ENCODE measurements at places on chromosomes 6 and 20.

DNA sequence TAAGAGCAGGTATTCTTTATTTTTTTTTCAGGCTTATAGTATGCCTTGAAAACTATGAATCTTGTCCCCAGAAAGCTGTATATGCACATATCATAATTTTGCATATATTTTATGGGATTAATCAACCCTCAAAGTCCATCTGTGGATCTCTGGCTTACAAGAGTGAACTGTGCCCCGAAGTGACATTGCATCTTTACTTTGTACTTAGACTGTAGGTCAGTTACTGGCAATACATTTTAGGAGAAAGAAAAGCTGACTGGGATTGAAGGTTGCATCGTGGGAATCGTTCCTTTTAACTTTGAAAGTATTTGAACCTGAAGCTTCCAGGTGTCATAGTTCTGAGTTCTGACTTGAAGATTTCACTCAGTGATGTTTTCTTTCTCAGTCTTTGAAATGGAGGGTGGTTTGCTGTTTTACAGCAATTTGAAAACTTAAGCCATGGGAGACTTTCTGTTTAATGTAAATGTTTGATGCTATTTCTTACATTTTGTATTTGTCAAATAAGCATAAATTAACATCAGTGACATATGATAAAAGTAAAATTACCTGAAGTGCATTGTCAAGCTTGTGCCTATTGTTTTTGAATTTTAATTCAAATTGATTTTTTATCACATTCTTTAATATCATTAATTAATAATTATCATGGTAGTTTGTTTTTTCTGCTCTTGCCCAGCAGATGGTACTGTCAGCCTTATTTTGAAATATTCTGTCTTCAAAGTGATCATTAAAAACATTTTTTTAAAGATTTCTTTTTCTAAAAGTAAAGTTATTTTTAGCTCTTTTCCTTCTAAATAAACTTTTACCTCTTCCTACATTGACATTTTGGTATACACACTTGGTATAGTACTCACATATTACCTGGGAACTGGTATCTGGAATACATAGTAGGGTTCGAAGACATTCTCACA, 29.0 kb downstream of the L3MBTL3 start:
- no peak for DNase-seq

DNA sequence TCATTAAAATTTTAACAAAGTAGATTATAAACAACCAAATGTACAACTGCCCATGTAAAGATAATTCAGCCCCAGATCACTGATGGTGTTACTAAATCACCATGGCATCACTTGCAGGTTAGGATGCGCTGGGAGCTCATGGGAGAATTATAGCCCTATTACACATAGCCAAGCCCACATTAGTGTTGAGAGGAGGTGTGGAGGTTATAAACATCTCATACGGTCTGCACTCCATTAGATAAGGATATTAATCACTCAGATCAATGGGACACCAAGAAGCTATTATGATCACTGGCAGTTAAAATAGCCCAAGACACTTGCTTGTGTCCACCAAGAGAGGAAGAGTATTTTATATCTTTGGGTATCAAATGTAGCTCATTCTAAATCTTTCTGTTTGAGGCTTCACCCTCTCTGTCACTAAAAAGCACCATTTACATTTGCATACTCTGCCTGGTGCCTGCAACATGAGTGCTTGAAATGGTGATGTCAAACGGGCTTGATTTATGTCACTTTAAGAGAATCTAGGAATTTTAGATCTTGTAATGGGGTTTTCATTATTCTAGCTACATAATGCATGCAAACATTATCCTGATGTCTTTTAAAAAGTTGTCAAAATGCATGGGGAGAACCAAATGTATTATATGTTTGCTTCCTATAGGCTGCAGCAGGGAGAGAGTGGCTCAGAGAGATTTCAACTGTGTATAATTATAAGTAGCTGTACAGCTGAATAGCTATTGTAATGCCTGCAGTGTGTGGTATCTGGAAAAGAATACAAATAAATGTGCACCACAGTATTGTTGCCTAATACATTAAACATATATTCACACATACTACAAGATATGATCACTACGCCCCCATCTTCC, 654.1 kb upstream of the MARCKS start:
- DNase-seq: no peak

DNA sequence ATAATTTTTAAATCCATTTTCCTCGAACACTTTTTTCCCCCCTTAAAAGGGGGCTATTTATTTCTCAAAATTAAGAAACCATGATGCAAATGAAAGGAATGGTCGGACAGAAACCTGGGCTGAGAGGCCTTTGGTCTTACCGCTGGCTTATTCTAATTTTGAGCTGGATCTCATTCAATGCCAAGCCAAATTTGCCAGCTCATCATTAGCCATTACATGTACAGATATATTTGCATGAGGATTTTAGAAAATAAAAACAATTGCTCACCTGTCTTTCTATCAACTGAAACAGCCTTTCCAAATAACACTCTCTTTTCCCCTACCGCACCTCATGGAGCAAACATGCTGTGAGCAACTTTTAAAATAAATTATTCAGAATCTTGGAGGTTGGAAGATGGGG, 219.5 kb upstream of the DTNBP1 start:
- DNase-seq: no peak

- no peak for DNase-seq
Measured at GRCh38 chr20:23404196-23404595, 17.1 kb downstream of the NAPB start.

DNA sequence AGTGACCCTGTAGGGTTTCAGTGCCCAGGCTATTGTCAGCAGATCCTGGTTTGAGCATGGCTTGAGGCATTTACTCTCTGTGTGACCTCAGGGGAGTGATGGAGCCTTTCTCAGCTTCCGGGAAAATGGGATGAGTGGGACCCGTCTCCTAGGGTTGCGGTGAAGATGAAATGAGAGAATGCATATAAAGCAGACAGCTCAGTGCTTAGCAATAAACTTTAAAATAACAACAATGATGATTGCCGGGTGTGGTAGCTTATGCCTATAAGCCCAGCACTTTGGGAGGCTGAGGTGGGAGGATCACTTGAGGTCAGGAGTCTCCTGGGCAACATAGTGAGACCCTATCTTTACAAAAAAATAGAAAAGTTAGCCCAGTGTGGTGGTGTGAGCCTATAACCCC, 106.0 kb upstream of the MTHFD1L start:
- DNase-seq: no peak

- peak; percentile 14 for DNase-seq
Measured at GRCh38 chr6:34143884-34144580, 1.9 kb downstream of the GRM4 start.

GRCh38 chr20:53578492-53579222, 15.0 kb downstream of the ZNF217 start:
- DNase-seq: peak; percentile 62

DNA sequence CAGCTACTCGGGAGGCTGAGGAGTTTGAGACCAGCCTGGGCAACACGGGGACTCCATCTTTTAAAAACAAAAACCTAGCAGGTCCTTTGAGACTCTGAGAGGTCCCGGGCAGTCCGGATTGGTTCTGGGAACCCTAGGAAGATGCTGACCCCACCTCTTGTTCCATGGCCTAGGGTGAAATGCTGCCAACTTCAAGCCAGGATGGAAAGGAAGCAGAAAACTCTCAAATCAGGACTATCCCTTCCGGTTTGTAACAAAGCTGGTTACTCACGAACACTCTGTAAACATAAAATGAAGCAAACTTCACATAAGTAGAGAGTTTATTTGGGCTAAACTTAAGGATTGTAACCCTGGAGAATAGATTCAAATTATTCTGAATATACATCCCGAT, 28.0 kb downstream of the CAPN11 start:
- DNase-seq: no peak

GRCh38 chr20:5489601-5490000, 172.8 kb upstream of the PROKR2 start:
- DNase-seq: no peak

- no peak for DNase-seq
Measured at GRCh38 chr20:59678288-59678687, 73.9 kb downstream of the PHACTR3 start.

GRCh38 chr20:62812181-62812906, 4.5 kb upstream of the COL9A3 start:
- no peak for DNase-seq

DNA sequence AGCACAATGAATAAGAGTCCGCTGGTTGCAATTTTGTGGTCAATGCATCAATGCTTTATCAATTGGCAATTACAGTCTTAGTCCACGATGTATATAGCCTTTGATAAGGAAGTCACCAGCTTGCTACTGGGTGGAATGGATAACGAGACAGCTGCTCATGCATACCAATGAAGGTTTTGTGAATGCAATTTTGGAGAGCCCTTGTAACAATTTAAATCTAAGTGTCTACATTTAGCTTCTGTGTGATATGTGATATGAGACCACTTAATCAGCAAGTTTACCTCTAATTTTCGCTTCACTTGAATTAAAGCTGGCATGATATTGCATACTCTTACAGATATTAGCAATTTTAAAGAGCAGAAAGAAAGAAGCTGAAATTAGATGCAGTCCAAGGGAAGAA, 543.9 kb downstream of the RNF144B start:
- no peak for DNase-seq

- DNase-seq: no peak
Measured at GRCh38 chr6:151811081-151811480, 3.6 kb downstream of the ESR1 start.

GRCh38 chr6:73612611-73613010, 41.2 kb downstream of the SLC17A5 start:
- no peak for DNase-seq

DNA sequence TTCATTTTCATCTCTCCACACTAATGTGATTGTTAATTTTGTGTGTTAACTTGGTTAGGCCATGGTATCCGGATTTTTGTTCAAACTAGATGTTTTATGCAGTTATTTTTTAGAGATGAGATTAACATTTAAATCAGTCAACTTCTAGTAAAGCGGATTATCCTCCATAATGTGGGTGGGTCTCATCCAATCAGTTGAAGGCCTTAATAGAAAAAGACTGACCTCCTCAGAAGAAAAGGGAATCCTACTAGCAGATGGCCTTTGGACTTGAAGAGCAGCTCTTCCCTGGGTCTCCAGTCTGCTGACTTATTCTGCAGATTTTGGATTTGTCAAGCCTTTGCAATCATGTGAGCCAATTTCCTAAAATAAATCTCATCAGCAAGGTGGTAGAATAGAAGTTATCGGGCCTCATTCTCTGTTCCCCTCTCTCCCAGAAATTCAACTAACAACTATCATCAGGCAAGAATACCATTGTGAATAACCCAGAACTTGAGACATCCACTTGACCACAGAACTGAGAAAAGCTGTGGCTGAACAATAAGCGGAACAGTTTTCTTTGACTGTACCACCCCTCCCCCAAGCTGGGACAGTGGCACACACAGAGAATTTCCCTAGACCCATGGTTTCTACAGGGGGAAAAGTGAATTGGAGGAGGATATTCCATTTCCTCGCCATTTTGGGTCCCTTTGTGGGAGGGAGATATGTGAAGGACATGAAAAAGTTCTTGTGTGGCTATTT, 323.0 kb downstream of the UTRN start:
- no peak for DNase-seq

DNA sequence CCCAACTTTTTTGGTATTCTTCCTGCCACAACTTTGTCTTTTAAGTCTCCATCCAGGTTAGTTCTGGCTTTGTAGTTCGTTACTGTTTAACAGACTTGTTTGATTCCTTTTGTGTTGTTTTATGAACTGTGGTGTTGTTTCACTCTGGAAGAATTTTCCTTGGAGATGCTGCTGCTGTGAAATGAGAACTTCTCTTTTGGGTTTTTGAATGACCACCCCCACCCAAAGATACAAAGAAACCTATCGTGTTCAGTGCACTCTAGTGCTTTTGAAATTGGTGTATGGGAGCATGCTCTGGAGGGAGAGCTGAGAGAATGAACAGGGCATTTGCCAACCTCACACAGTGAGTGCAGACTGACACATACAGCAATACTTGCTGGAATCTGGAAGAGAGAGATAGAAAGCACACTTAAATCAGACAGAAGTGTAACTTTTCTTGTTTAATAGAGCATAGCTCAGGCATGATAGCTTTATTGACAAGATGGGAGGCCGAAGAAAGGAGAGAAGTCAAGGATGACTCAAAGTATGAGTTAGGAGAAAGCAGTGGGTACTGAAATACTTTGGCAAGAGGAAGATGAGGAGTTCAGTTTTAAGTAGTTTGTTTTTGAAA, 293.1 kb downstream of the SOX4 start:
- no peak for DNase-seq

- DNase-seq: peak; percentile 30
Measured at GRCh38 chr20:48716086-48716485, 111.7 kb downstream of the PREX1 start.

GRCh38 chr6:137870744-137871247, 3.7 kb downstream of the TNFAIP3 start:
- DNase-seq: peak; percentile 40

- no peak for DNase-seq
Measured at GRCh38 chr6:119676230-119676629, 326.7 kb upstream of the MAN1A1 start.

DNA sequence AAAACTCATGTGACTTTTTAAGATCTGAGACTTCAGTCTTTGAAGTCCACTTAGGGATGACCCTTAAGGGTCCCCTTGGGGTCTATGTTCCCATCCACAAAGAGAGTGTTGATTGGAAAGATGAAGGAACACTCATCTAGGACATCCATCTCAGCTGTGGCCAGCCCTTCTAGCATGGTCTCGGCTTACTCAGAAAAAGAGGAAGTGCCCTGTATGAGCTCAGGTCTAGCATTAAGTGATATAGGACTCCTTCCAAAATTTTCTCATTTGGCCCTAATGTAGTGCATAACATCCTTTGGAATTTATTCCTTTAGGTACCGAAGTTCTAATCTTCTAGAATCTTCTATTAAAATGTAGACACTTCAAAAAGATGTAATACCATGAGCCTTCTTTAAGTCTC, 77.4 kb downstream of the NDUFAF5 start:
- DNase-seq: no peak

Data from activated T-cell treated with anti-CD3 and anti-CD28 coated beads for 24 hours (primary cell).